ENCODE measurements at places on chromosomes 13 and 19. TPM values are rescaled to one million over a fixed set of nuclear protein-coding genes. Genes with fewer than 3 reads are reported as not detected.

The FFAR3 gene
- total RNA-seq: not detected

The CCL25 gene
- not detected for total RNA-seq

DNA sequence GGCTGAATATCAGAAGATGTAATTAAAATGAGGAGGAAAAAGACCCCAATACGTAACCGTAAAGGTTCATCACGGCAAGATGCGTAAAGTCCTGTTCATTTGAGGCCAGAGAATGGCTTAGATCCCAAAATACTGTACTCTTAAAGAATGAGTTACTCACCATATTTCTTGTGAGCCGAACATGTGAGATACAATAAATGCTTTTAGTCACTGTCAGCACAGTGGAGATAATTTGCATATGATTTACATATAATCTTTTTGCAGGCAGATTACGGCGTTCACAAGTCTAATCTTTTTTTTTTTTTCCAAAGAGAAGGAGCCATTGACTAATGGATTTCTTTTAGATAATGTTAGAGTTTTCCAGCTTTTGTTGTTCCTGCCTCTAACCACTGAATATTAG, 28.4 kb downstream of the AMER2 start:
- no peak for DNase-seq

GRCh38 chr19:32540621-32541020, 40.4 kb upstream of the PDCD5 start:
- peak; percentile 15 for DNase-seq

GRCh38 chr19:41431426-41432386, 4.5 kb upstream of the B3GNT8 start:
- DNase-seq: peak; percentile 90

Measured in osteoblast (primary cell).